Activated CD8-positive, alpha-beta memory T cell treated with anti-CD3 and anti-CD28 coated beads for 1 hour (primary cell): ENCODE measurements at places on chromosomes 3 and 15.

- no peak for DNase-seq
These were observed 224.8 kb upstream of the DCBLD2 start for GRCh38 chr3:99126316-99126715.

DNA sequence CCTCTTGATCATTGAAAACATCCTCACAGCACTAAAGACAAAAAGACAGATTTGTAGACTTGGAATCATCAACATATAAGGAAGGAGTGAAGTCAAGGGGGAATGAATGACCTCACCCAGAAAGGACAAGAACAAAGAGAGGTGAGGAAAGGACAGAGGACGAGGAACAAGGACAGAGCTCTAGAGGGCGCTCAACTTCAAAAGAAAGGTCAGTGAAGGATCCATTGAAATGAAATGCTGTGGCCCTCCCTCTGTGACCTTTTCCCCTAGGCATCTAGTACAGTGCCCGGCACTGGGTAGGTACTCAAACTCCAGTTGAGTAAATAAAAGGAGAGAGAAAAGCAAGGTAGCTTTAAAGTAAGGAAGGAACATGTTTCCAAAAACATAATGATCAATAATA is 2.6 kb downstream of the ATP8B4 start:
- no peak for DNase-seq

DNA sequence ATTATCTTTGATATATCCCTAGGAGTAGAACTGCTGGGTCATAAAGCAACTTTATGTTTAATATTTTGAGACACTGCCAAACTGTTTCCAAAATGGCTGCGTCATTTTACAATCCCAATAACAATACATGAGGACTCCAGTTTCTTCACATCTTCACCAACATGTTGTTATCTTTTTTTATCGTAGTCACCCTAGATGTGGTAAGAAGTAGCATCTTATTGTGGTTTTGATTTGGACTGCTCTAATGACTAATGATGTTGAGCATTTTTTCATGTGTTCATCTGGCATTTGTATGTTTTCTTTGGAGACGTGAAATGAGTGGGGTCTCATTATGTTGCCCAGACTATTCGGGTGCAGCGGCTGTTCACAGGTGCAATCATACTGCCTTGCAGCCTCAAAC is 83.8 kb downstream of the MAP4 start:
- no peak for DNase-seq

DNA sequence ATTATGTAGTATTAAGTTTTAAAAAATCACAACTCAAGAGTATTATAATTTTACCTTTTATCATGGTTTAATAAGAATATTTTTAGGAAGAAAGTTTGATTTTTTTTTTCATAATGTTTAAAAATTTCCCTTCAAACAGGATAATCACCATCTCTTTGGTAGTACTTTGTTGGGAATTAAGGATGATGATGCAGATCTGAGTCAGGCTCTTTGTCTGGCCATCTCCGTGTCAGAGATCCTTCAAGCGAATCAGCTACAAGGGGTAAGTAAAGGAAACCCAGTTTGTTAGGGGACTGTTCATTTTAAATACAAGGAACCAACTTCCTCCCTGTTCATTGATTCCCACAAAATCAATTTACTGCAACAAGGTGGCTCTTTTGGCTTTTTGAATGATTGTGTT is 36.8 kb upstream of the NIT2 start:
- DNase-seq, result no peak

DNA sequence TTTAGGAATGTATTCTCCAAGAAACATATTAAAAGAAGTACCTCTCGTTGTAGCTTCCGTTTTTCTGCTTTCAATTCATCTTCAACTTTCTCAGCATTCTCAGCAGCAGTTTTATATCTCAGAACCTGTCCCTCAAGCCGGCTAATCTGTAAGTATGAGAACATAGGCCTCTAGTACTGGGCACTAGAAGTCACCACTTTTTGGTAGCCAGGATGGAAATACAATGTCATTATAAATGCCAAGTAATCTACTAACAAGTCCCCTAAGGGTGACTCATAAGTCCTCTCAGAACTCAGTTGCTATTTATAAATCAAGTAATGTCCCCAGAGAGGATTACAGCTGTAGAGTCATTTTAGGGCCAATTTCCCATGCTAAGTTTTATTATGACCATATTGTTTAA is 61.1 kb downstream of the MLH1 start:
- no peak for DNase-seq

- DNase-seq, result no peak
These were observed 68.2 kb downstream of the CD200R1L start for GRCh38 chr3:112778353-112778948.

GRCh38 chr3:20015525-20015924 is 3.5 kb upstream of the PP2D1 start:
- DNase-seq, result no peak

- no peak for DNase-seq
These were observed 3.7 kb downstream of the COL7A1 start for GRCh38 chr3:48591436-48591835.

- no peak for DNase-seq
These were observed 6.0 kb upstream of the HERC1 start for GRCh38 chr15:63839722-63840121.

GRCh38 chr15:39922462-39923092 is 2.5 kb upstream of the GPR176 start:
- DNase-seq, result no peak

DNA sequence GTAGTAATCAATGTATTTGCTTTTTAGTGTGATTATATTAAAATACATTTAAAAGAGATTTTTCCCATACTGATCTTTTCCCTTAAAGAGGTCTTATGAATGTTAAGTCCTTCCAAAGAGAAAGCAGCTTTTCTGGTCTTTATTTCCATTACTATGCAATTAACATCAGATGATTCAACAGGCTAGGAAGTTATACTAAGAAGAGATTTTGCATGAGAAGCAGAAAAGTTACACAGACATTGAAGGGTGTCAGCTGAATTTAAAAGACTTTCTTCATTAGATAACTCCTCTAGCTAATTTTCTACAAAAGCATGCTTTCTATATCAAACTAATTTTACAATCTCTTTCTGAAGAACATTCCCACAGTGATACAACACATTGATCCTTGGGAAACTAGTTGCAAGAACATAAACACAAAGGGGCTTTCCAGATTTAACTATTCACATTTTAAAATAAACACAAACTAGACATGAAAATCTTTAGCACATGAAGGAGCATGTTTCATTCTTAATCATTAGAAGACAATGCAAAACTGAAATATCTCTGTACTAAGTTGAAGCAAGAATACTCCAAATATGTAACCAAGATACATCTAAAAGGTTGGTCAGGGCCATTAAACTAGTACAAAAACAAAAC is 965.8 kb downstream of the ROBO1 start:
- no peak for DNase-seq

DNA sequence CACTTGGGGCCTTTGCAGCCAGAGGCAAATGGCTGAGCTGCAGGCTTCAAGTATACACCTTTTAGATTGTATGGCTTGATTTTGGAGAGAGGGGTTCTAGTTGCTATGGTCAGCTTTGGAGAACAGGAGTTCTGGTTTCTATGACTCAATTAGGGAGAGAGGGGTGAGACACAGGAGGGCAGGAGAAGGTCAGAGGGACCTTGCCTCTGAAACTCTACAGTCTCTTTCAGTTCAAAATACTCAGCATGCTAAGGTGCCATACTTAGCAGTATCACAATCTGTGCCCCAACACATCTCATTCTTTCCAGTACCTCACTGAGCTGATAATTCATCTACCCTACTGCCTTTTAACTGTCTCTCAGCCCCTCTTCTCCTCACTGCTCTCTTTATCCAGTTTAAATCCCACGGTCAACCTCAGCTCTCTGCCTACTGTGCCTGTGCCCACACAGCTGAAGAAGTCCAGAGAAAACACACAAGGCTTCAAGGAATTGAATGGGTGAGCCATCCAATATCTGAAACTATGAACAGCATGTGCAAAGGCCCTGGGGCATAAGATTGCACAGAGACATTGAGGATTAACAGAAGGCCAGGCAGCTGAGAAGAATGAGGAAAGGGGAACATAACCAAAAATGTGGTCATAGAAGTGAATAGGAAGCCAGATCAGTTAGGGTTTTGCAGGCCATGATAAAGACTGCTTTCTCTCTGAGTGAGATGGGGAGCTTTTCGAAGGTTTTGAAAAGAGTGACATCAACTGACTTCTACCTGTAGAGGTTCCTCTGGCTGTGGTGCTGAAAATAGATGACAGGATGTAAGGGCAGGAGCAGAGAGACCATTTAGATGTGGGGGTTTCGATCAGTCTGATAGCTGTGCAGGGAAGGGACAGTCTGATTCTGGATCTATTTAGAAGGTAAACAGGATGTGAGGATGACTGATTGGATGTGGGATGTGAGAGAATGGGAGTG is 54.5 kb upstream of the C3orf80 start:
- no peak for DNase-seq

DNA sequence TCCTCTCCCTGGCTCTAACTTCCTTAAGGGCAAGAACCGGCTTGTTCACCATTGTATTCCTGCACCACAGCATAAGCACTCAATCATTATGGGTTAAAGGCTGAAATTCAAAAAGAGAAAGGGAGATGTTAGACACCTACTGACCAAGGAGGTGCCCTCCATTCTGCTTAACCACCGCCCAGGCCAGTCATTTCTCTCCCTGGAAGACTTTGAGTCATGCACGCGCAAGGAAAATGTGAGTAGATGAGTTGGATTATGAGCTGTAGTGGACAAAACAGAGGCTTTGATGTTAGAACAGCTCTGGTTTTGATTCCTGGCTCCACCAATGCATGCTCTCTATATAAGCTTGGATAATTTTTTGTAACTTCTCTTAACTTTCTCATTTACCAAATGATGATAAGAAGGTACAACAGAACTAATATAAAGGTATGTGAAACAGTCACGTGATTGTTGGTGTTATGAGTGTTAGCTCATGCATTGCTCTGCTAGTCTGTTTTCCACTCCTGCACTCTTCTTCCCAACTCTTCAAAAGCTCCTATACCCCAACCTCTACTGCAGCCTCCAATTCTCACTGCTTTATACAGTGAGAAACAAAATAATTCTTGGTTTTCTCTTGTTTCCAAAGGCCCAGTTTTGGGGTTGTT is 148.4 kb upstream of the ATP11B start:
- no peak for DNase-seq

- no peak for DNase-seq
These were observed 54.5 kb downstream of the RGMA start for GRCh38 chr15:93034512-93034911.

DNA sequence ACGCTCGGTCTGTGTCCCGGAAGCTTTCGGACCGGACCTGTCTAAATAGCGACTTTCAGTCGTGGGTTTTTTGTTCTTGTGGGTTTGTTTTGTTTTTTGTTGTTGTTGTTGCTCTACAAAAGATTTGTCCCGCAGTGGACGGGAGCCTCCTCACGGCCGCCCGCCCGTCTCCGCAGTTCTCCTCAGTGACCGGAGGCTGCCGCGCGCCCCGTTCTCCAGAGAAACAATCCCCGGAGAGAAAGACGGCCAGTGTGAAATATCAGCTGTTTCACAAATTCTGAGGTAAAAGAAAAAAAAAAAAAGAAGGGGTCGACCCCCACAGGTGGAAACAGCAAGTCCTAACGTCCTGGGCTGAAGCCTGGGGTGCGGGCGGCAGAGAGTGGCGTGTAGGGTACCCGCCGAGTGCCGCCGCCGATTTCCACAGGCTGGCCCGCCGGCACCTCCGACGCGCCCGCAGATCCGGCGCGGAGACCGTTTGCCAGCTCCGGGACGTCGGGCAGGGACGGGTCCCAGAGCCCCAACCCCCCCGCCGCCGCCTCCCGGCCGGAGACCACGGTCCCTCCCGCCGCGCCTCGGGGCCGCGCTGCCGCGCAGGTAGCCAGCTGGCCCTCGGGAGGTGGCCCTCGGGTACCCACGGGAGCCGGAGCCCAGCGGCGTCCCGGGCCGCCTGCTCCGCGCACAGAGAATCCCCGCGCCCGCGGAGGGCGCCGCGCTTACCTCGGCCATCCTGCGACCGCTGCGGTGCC is 478 bp downstream of the BNC1 start:
- DNase-seq, result no peak

- no peak for DNase-seq
These were observed 77.3 kb upstream of the TSPAN3 start for GRCh38 chr15:77148191-77148590.

GRCh38 chr3:50155891-50156290 is 767 bp downstream of the SEMA3F start:
- no peak for DNase-seq

DNA sequence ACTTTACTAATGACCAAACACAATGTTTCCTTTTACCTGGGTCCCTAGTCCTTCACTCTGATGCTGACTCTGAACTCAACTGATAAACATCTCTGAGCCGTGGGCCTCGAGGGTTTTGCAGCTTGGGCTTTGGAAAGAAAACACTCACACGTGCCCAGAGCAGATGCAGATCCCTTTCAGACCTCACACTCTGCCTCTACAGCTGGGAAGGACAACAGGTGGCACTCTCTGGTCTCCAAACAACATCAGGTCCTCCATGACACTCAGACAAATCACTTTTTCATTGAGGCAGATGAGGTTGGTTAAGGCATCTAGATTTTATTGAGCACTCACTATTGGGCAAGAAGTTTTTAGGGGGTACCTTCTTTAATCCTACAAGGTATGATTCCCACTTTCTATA is 64.7 kb upstream of the NTRK3 start:
- DNase-seq, result no peak

GRCh38 chr15:99305761-99306505 is 54.7 kb downstream of the LRRC28 start:
- DNase-seq, result no peak

DNA sequence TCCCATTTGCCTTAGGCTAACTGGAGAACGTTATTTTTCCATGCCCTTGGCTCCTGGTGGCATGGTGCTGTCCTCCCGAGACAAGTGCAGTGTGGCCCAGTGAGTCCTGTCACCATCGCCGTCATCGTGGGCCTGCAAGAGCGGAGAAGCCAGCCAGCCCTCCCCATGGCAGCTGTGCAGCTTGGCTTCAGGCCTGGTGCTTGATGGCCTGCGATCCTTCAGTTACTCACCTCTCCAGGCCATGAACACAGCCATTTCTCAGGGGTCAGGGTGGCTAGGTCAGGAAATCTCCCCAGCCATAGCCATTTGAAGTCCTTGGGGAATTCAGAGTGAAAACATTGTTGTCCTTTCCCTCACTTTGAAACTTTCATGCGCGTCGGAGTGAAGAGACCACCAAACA is 189.0 kb upstream of the RGMA start:
- no peak for DNase-seq

GRCh38 chr3:128555098-128555825 is 62.3 kb upstream of the GATA2 start:
- no peak for DNase-seq

- DNase-seq, result no peak
These were observed 263.3 kb downstream of the ZIC1 start for GRCh38 chr3:147672436-147672835.
